Melanocyte of skin (primary cell): ENCODE measurements at places on chromosomes 16 and 17. TPM values are rescaled to one million over a fixed set of nuclear protein-coding genes. Genes with fewer than 3 reads are reported as not detected.

EME1 gene
- 10.2 and 15.7 TPM in 2 replicates for total RNA-seq

FBXO31 gene
- 23.6 and 29.5 TPM in 2 replicates for total RNA-seq

SPN gene
- total RNA-seq = not detected in 2 replicates

NACA2 gene
- not detected in 2 replicates for total RNA-seq

KRTAP4-2 gene
- total RNA-seq = not detected in 2 replicates

LRRC3C gene
- total RNA-seq = not detected in 2 replicates

SF3B3 gene
- total RNA-seq = 102 and 145 TPM in 2 replicates

CMTM1 gene
- total RNA-seq = 2.4 and 3.3 TPM in 2 replicates

CCL4L2 gene
- total RNA-seq = not detected in 2 replicates

KRT9 gene
- total RNA-seq = not detected in 2 replicates

P2RX1 gene
- not detected in 2 replicates for total RNA-seq

KRTAP9-2 gene
- not detected in 2 replicates for total RNA-seq

VWA3A gene
- under 0.01 TPM in 1 of 2 replicates, not detected in the other for total RNA-seq
